ENCODE measurements at places on chromosomes 6 and 20.

- no peak for DNase-seq
Observed at GRCh38 chr20:39875492-39876110, 813.4 kb downstream of the MAFB start.

- DNase-seq = no peak
Observed at GRCh38 chr6:104332364-104332763, 527.4 kb downstream of the HACE1 start.

DNA sequence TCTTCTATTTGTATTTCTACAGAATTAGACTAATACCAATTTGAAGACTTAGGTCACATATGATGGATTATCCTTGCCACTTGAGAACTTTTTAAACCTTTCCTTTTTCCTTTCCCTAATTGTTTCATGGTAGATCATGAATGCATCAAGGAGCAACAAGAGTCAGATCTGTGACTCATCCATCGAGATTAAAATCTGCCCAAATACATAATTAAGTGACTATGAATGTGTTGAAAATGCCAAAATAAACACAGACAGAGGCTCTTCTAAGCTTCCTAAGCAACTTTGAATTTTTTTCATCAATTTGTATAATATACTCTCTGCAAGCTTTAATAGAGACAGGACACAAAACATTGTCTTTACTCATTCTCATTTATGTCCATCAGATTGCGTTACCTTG lies 23.5 kb upstream of the HTR1E start:
- DNase-seq = no peak

DNA sequence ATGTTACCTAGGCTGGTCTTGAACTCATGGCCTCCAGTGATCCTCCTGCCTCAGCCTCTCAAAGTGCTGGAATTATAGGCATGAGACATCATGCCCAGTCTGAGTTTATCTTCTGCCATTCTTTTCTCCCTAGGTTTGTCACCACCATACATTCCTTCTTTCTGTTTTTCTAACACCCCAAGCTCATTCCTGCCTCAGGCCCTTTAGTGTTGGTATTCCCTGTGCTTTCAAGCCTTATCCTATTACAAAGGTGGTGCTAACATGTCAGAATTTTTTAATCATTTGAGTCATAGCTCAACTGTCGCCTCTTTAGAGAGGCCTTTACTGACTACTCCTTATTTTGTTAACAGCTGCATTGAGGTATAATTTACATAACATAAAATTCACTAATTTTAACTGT lies 221.1 kb upstream of the PRSS16 start:
- no peak for DNase-seq

GRCh38 chr20:44411020-44411756 lies 55.7 kb downstream of the HNF4A start:
- no peak for DNase-seq

DNA sequence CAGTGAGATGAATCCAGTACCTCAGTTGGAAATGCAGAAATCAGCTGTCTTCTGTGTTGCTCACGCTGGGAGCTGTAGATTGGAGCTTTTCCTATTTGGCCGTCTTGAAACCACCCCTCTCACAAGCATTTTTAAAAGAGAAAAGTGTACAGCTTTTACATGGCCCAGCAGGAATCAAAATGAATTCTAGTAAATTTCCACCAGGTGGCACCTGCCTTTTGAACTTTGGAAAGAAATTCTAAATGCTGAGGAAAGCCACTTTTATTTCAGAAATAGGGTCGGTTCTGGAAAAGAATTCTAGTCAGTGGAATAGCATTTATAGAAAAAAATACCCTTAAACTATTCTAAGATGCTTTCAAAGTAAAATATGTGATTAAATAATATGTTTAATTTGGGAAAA lies 647.8 kb downstream of the CD109 start:
- DNase-seq = no peak

- no peak for DNase-seq
Observed at GRCh38 chr6:53090576-53090975, 25.4 kb downstream of the FBXO9 start.

DNA sequence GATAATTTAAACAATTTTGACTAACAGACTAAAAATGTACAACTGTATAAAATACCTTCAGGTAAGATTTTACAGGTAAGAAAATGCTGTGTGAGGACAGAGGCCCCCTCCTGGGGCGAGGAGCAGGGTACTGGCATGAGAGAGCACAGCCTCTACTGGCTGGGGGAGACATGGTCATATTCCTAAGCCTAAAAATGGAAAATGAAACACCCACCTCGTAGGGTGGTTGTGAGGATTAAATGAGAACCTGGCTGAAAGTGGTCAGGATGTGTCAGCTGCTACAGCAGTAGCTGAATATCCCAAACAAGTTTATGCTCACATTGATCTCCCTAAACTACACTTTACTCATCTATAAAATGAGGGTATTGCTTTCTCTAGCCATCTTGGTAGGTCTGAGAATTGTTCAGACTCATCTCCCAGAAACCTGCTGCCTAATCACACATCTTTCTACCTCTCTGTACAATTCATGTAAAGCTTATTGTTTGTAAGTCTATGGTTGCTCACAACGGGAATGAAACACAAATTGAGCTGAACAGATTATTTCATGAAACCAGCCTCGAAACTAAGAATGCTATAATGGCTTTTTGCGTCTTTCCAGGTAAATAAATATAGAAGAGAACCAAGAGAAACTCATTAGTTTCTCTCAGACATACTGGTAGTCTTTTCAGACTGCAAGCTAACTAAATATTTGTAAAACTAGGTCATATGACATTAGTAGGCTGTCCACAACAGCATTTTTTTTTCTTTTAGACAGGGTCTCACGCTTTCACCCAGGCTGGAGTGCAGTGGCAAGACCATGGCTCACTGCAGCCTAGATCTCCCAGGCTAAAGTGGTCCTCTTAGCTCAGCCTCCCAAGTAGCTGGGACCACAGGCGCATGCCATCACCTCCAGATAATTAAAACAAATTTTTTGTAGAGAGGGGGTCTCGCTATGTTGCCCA lies 69.6 kb downstream of the POPDC3 start:
- DNase-seq = no peak

- DNase-seq = peak; percentile 64
Observed at GRCh38 chr6:168035661-168036545, 38.4 kb downstream of the KIF25 start.

DNA sequence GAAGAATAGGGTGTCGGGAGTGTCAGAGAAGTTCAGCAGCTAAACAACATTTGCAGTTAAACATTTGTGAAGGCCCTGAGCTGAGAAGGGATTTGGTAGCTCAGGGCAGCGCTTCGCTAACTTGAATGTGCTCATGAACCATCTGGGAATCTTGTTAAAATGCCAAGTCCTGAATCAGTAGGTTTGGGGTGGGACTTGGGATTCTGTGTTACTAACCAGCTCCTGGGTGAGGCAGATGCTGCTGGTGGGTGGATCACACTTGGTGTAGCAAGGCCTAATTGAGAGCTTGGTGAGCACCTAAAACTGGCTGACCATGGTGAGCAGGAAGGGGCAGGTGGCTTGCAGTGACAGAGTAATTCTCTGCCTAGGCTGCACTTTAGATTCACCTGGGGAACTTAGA lies 5.9 kb downstream of the PTPRA start:
- DNase-seq = no peak

- DNase-seq = no peak
Observed at GRCh38 chr6:75220357-75220756, 14.5 kb upstream of the COL12A1 start.

DNA sequence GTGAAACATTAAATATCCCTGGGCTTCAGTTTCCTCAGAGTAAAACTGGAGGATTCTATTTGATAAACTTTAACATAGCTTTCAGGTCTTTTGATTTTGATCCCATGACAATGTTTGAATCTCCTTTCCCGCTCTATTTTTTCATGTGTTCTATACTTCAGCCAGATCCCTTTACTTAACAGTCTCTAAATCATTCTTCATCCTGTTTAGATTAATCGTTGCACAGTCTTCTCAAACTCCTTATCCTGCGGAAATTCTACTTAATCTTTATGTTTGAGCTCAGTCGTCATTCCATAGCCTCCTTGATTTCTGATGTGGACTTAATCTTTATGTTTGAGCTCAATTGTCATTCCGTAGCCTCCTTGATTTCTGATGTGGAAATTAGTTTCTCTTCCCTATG lies 57.4 kb downstream of the GRIK2 start:
- no peak for DNase-seq

DNA sequence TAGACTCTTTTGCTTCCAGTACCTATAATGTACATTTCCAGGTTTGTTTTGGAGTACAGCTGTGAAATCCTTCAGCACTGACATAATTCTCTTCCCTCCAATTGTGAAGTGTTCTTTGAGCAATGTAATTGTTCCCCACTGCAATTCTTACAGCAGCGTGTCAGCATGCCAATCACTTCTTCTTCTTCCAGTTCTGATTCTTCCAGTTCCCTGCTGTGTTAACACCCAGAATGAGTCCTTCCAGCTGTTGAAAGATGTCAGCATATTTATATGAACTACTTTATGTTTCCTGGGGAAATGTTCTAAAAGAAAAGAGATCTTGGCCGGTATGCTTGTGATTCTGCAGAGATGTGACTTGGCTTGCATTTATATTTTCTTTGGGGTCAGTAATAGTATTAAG lies 213.9 kb downstream of the UNC5CL start:
- DNase-seq = no peak

GRCh38 chr20:46573234-46573633 lies 22.8 kb upstream of the OCSTAMP start:
- DNase-seq = no peak

DNA sequence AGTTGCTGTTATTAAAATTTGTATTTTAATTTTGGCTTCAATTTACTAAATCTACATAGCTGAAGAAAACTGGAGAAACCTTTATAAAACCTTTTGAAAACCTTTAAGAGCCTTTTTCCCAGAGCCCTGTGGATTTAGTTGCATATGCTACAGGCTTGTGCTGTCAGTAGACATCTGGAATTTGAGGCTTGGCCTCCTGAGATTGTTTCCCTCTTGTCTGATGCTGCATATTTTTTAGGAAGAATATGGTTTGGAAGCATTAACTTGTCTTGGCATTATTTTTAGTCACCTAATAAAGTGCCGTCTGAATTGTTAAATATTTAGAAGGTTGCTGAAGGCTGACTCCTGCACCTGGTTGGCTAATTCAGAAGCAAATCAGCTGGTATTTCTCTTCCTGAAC lies 369.4 kb downstream of the UTRN start:
- DNase-seq = no peak

- DNase-seq = peak; percentile 60
Observed at GRCh38 chr6:80133020-80133419, 26.5 kb downstream of the BCKDHB start.

GRCh38 chr6:20946022-20946421 lies 411.8 kb downstream of the CDKAL1 start:
- DNase-seq = no peak

DNA sequence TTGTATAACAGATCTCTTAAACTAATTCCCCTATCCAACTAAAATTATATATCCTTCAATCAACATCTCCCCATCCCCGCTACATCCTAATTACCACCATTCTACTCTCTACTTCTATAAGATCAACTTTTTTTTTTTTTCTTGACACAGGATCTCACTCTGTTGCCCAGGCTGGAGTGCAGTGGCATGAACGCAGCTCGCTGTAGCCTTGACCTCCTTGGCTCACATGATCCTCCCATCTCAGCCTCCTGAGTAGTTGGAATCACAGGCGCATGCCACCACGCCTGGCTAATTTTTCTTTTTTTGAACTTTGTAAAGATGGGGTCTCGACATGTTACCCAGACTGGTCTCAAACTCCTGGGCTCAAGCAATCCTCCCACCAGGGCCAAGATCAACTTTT lies 5.0 kb downstream of the DNAAF9 start:
- no peak for DNase-seq

DNA sequence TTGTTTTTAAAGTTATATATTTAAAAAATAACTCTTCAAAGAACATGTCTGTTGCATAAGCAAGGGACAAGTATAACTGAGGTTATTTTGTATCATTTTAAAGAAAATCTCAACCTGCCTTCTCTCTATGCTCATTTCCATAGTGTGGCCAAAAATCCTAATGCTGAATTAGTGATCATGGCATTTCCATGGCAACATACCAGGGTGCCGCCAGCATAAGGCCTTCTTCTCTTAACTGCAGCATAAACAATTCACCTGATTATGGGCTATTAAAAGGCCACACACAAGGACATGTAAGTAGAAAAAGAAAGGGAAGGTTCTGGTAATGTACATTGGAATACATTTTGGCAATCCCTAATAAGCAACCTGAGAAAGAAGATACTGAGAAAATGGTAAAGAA lies 95.1 kb upstream of the RNF217 start:
- DNase-seq = no peak

DNA sequence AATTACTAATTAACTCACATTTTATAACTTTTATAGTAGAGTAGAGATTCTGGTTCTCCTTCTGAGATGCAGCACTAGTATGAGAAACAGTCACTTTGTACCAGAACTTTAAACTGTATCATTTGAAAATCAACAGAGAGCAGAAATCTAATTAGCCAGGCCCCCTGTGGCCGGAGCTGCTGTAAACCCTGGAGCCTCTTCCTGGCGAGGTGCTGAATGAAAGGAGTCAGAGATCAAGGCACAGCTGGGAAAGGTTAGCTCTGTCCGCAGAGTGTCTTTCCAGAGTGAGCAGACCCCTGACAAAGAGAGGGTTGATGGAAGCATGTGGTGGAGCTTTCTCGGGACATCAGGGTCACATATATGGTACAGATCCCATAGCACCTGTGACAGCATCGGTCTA lies 703.8 kb downstream of the RFPL4B start:
- peak; percentile 16 for DNase-seq

DNA sequence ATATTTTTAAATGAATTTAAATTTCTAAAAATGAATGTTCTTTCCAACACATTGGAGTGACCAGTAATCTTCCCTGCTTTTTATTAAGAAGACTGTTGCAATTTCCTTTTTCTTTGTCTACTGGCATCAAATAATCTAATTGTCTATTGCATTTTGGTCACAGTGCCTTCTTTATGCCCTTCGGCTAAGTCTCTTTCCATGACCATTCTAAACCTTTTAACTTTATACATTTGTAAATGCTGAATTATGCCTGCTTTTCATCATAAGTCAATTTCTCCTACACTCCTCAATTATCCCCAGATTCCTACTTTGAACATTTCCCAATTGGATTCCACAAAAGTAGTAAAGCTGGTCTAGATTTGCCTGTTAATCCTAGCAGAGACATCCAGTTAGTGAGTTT lies 69.1 kb upstream of the HSF2 start:
- DNase-seq = no peak

GRCh38 chr6:14863902-14864850 lies 381.7 kb upstream of the JARID2 start:
- DNase-seq = peak; percentile 25

- no peak for DNase-seq
Observed at GRCh38 chr20:1144401-1145172, 26.2 kb downstream of the PSMF1 start.

DNA sequence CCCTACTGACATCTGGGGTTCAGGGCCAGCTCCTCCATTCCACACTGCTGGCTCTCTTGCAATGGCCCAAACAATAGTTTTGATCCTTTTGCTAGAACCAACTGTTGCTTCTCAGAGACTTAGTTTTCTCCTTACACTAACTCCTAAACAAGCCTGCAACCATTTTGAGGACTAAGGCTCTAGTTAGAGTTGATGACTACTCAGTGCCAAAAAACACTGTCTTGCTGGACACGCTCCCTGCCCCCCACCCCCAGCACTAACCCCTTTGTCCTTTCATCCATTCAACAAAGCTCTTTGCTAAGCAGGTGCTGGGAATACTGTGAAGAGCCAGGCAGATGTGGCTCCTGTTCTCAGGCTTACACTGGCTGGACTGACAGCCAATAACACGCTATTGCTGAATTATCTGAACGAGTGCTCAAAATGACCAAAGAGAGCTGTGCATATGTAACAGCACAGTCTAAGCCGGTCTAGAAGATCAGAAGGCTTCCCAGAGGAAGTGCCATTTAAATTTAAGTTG lies 17.6 kb downstream of the GCLC start:
- DNase-seq = no peak

- no peak for DNase-seq
Observed at GRCh38 chr6:161233986-161234661, 39.7 kb downstream of the AGPAT4 start.
